Metanephros (tissue), 2 donors: ENCODE measurements at places on chromosomes 5 and 9. TPM values are rescaled to one million over a fixed set of nuclear protein-coding genes. Genes with fewer than 3 reads are reported as not detected.

ZCCHC7 gene
- total RNA-seq = 16.0 TPM

CER1 gene
- 1.1 TPM for total RNA-seq

ARID3C gene
- total RNA-seq = 0.12 TPM

CCDC183 gene
- 3.1 TPM for total RNA-seq

SPRY4 gene
- 26.0 TPM for total RNA-seq

ZNF366 gene
- 4.4 TPM for total RNA-seq

CYSRT1 gene
- 0.76 TPM for total RNA-seq

FCHO2 gene
- 29.2 TPM for total RNA-seq

FOXD1 gene
- 13.9 TPM for total RNA-seq

GDF9 gene
- total RNA-seq = 1.4 TPM

BTNL3 gene
- not detected for total RNA-seq

NIPAL4 gene
- 0.47 TPM for total RNA-seq
